Spleen (tissue), 13 donors: ENCODE measurements at places on chromosomes 7 and 10. TPM values are rescaled to one million over a fixed set of nuclear protein-coding genes. Genes with fewer than 3 reads are reported as not detected.

Gene GTPBP4
- 37.5 TPM for total RNA-seq

Gene NMT2
- total RNA-seq = 11.8 TPM

Gene TMEM139
- 0.60 TPM for total RNA-seq

Gene TMEM270
- not detected for total RNA-seq

Gene GGCT
- total RNA-seq = 25.5 TPM

- H3K4me1 ChIP-seq = no peaks in the 10 kb centered on the region
- H3K27me3 ChIP-seq = no peaks in the 10 kb centered on the region
- no peaks in the 10 kb centered on the region for H3K36me3 ChIP-seq
- H3K27ac ChIP-seq = no peak overlapping the region
Measured at GRCh38 chr10:103947799-103948516, 19.0 kb upstream of the SLK start.

GRCh38 chr7:51121036-51121790 is 195.4 kb downstream of the COBL start:
- H3K27me3 ChIP-seq = no peaks in the 10 kb centered on the region
- H3K36me3 ChIP-seq = no peaks in the 10 kb centered on the region
- no peak overlapping the region for H3K27ac ChIP-seq
- DNase-seq = no peak
- peaks cover 12% of the 10 kb centered on the region for H3K4me1 ChIP-seq

DNA sequence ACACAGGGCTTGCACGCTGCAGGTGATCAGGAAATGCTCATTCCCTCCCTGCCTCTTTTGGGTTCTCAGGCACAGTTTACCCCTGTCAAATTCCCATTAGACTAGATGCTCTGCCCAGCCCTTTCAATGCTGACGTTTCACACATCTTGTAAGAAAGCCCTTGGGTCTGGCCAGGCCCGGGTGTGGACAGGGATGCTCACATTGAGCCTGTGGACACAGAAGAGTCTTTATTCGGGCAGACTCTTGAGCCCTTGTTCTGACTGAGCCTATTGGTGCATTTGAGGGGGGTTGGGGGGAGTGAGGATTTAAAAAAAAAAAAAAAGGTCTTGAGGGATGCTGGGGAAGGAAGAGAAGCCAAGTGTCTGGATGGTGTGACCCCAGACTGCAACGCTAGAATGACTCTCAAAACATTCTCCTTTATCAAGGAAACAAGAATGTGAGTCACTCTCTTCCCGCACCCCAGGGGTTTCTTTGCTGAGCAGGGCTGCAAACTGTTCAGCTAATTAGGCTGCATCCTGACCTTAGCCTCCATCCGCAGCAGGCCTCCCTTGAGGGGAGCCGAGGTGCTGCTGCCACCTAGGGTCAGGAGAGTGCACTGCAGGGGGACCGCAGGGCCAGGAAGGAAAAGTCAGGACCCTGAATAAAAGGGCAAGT is 53.6 kb upstream of the TMEM72 start:
- H3K4me3 ChIP-seq = no peak overlapping the region
- peak; percentile 87 for DNase-seq
- no peaks in the 10 kb centered on the region for H3K36me3 ChIP-seq
- H3K27me3 ChIP-seq = peaks cover 10% of the 10 kb centered on the region
